Esophagus muscularis mucosa (tissue), 4 donors: ENCODE measurements at places on chromosomes 1 and 21. TPM values are rescaled to one million over a fixed set of nuclear protein-coding genes. Genes with fewer than 3 reads are reported as not detected.

- no peak for DNase-seq
Observed at GRCh38 chr1:55257958-55258357, 42.8 kb upstream of the USP24 start.

FBXO28 gene
- 23.7 TPM for total RNA-seq

- DNase-seq, result no peak
Observed at GRCh38 chr1:92833840-92834239, 2.0 kb downstream of the RPL5 start.

- no peak for DNase-seq
Observed at GRCh38 chr1:159315381-159315780, 13.2 kb downstream of the FCER1A start.

KCNJ15 gene
- 1.6 TPM for total RNA-seq

DNA sequence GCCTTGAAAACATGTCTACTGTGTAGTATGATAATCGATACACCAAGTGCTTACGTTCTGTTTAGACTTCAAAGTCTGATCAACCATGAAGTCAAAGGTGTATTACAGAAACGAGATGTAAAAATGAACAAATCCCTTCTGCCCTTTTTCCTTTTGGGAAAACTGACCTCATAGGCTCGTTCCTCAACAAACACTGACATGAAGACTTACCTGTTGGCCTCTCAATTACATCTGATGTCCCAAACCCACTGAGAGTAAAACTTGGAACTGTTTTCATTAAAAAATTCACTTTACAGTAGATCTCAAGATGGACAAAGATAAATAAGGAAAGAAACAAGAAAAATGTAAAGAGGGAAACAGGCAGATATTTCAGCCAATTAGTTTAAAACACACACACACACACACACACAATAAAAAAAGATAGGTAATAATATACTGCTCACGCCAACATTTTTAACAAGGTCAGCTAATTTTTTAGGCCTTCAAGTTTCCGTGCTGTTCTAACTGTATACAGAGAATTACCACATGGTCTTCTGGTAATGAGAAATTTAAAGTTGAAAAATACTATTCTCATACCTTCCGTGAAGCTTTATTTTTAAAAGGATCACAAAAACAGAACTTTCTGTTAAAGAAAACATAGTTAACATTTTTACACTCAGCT, 2.1 kb downstream of the HMGN1 start:
- DNase-seq, result no peak

KCNQ4 gene
- 9.3 TPM for total RNA-seq

IL22RA1 gene
- total RNA-seq, result not detected

DNA sequence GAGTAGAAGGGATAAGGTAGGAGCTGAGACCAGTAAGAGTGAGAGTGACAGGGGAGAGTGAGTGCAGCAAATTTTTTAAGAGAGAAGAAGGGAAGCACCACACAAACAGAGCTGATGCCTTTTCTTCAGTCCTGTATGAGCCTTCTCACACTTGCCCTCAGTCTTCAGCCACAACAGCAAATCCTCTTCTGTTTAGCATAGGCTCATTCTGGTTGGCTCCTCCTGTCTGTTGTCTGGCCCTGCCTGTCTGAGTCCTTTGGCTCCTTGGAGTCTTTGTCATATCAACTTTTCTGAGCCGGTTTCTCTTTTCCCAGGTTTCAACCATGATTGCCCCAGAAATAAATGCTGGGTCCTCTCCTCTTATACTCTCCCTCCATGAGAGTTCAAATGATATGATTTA, 12.7 kb upstream of the CASQ1 start:
- no peak for DNase-seq

ST6GALNAC5 gene
- total RNA-seq, result 7.6 TPM

GRCh38 chr1:185409345-185409744, 92.3 kb upstream of the IVNS1ABP start:
- no peak for DNase-seq

AMPD2 gene
- total RNA-seq, result 23.7 TPM

LRRN2 gene
- total RNA-seq, result 3.6 TPM

DNA sequence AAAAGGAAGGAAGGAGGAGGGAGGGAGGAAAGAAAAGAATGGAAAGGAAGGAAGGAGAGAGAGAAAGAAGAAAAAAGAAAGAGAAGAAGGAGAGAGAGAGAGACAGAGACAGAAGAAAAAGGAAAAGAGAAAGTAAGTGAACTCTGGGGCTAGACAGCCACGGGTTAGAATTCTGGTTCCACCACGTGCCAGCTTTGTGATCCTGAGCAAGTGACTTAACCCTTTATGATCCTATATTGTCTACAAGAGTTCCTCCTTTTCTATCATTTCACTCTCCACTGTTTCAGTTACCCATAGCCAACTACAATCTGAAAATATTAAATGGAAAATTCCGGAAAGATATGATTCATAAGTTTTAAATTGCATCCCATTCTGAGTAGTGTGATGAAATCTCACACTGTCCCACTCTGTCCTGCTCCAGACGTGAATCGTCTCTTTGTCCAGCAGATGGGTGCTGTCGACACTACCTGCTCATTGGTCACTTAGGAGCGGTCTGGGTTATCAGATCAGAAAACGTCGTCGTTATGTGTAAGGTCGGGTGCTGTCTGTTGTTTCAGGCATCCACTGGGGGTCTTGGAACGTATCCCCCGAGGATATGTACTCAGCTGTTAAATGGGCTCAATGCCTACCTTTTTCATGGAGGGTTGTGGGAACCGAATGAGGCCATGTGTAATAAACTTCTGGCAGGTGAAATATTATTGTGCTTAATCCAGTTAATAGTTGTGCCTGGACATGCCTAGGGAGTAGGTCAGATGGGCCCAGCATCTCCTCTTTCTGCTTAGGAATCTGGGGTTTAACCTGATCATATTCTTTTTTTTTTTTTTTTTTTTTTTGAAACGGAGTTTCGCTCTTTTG, 19.1 kb downstream of the TMEM51 start:
- no peak for DNase-seq

MPZ gene
- total RNA-seq, result 16.9 TPM

DNA sequence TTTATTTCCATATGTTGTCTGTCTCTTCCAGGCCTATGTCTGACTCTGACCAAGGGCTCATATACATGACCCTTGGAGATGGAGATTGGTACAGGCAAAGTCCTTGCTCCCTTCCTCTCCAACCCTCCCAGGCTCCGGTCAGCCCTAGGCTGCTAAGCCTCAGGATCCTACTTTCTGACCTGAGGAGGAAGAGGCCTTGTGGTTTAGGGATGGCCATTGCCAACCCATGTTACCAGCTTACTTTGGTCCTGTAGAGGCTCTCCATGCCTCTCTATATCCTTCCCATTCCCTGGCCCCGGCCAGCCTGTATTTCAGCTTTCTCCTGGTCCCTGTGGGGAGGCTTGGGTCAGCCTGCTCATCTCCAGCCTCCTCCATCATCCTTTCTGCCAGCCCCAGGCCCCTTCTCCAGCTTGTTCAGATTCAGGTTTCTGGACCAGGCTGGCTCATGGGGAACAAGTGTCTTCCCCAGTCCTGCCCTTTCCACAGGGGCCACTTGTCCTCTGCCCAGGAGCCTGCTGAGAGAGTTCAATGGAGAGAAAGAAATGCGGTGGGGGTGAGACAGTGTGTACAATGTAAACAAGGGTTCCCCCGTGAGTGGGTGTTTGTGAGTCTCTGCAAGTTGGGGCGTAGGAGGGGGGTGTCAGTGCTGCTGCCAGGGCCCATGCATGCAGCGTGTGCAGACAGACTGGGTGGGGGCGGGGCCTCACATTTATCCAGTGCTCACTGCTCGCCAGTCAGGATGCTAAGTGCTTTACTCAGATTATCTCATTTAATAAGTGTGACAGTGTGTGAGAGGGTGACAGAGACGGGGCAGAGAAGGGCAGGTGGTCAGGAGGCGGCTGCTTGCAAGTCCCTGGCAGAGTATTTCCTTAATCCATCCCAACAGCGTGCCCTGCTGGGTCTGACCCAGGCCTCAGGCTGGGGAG, 31.3 kb upstream of the FOXO6 start:
- peak; percentile 82 for DNase-seq

- no peak for DNase-seq
Observed at GRCh38 chr1:221478050-221478949, 263.6 kb downstream of the DUSP10 start.

- no peak for DNase-seq
Observed at GRCh38 chr1:231959225-231959884, 332.8 kb downstream of the DISC1 start.

EPHA10 gene
- total RNA-seq, result 0.83 TPM

LRRC71 gene
- not detected for total RNA-seq

OR2AK2 gene
- not detected for total RNA-seq

GRCh38 chr1:154524881-154525280, 22.7 kb upstream of the SHE start:
- no peak for DNase-seq

- DNase-seq, result no peak
Observed at GRCh38 chr1:90821788-90822359, 104.8 kb upstream of the BARHL2 start.

KCND3 gene
- total RNA-seq, result 25.7 TPM

ELAPOR1 gene
- 0.83 TPM for total RNA-seq

DNA sequence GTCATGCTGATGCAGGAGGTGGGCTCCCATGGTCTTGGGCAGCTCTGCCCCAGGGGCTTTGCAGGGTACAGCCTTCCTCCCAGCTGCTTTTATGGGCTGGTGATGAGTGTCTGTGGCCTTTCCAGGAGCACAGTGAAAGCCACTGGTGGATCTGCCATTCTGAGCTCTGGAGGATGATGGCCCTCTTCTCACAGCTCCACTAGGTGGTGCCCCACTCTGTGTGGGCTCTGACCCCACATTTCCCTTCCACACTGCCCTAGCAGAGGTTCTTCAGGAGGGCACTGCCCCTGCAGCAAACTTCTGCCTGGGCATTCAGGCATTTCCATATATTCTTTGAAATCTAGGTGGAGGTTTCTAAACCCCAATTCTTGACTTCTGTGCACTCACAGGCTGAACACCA, 1188.6 kb downstream of the MRPL39 start:
- DNase-seq, result no peak

DNA sequence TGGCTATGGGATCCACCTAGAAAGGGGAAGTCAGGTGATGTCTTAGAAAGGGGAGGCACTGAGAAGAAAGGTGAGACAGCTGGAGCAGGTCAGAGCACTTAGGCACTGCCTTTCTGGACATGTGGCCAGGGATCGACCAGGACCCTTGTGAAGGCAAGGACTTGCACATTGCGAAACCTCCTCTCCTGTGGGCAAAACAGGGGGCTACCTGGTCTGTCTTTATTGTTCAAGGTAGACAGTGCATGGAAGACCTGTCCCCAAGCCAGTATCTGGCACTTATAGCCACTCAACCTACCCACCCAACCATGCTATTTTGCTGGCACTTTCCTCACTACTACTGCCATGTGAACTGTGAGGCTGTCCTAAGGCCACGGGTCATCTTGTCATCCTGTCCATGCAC, 67.2 kb downstream of the NAV1 start:
- no peak for DNase-seq

ATP1A2 gene
- total RNA-seq, result 124 TPM

DNA sequence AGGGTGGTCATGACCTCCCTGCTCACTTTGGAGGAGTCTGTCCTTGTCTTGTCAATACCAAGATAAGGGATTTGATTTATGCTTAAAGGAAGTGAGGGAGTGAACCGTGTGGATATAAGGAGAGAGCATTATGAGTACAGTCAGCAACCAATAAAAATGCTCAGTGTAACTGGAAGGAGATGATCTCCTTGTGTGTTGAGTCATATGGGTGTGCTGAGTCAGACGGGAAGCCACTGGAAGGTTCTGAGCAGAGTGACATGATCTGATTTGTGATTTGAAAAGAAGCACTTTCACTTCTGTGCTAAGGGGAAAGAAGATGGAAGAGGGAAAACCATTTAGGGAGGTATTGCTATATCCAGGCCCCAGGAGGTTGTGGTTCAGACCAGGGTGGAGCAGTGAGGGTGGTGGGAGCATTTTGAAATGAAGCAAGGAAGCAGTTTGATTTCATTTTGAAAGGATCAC, 2.5 kb upstream of the BCL10 start:
- no peak for DNase-seq

GRCh38 chr1:172939475-172939874, 111.3 kb downstream of the TNFSF18 start:
- no peak for DNase-seq

GRCh38 chr1:168845140-168845539, 116.1 kb upstream of the DPT start:
- DNase-seq, result no peak

SDC3 gene
- total RNA-seq, result 44.1 TPM

PTPN22 gene
- total RNA-seq, result 0.29 TPM

RXRG gene
- total RNA-seq, result 1.9 TPM

DNA sequence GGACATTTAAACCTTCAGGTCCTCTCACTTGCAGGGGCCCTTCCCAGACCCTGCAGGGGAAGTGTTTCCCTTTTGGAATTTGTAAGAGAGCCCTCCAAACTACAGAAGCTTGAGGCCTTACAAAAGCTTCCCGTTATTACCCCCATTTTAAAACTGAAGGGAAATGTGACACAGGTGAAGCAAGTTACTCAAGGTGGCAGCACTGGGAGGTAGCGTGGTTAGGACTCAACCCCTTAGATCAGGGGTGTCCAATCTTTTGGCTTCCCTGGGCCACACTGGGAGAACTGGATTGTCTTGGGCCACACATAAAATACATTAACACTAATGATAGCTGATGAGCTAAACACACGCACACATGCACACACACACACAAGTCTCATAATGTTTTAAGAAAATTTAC, 15.8 kb upstream of the ZC3H12A start:
- no peak for DNase-seq

DNA sequence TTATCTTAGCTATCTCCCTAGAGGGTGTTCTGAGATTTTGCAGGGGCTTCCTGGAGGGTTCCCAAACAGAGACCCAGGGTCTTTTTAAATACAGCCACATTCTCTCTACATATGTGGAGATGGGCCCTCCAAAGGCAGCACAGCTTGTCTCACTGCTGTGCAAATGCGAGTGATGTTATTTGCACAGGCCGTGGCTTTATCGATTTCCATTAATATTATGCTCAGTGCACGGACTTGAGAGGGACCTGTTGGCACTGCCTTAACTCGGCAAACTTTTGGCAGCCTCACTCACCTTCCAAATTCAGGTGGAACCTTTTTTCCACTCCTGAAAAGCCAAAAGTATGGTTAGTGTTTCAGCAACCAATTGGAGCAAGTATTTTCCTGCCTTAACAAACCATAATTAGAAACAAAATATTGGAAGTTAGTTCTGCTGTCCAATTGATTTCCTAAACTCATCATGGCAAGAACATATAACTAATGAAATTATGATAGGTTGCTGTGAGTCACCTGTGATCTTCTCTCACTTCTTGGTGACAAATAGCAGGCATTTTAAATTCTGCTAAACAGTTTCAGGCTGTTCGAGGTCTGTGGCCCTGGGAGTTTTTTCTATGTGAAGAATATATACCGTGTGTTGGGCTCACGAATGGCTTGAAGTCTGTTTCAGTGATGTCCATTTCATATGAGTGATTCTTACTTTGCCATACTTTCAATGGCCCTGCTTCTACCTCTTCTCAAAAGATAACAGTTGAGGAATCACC, 10.9 kb downstream of the LHX9 start:
- DNase-seq, result no peak

DNA sequence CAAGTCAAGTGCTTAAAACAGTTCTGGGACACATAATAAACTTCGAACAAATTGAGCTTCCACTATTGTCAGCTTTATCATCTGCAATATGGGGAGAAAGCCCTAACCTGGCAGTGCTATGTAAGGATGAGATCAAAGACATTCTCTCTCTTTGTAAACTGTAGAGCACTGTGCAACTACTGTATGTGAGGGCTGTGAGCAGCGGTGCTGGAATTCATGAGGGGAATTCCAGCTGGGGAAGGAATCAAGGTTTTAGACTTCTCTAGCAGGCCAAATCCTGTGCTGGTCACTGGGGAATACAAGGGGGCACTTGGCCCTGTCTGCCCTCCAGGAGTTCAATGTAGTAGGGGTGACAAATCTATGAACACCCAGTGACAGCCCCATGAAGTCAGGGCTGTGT, 9.3 kb downstream of the FAM151A start:
- no peak for DNase-seq
